GM10248 (cell line): ENCODE measurements at places on chromosomes 13 and 19.

- DNase-seq = no peak
These were observed 130.4 kb upstream of the MIR17HG start for GRCh38 chr13:91216928-91217700.

DNA sequence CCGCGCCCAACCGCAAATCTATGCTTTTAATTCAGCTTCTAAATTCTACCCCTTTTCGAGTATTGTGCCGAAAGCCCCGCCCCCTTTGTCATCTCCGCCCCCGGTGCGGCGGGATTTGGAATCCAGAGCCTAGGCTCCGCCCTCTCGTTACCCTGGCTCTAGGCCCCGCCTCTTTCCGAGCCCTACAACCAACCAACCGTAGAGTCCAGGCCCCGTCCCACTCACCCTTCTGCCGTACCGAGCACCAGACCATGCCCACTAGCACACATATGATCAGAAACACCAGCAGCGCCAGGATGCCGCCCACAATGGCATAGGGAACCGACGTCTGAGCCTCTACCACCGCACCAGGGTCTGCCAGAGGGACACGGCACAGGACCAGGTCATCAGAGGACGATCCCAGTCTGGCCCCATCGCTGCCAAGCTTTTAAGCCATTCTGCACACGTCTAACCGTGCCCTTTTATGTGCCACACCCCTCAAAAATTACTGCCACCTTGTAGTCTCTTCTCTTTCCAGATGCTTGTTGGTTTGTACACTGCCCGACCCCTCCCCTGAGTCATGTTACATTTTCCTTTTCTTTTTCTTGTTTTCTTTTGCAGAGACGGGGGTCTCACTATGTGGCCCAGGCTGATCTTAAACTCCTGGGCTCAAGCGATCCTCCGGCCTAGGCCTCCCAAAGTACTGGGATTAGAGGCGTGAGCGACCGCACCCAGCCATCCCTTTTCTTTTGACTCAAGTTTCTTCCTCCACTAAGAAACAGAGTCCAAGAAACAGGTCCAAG lies 4.7 kb upstream of the ZNF428 start:
- DNase-seq = no peak

GRCh38 chr13:48532256-48532505 lies 699 bp downstream of the RCBTB2 start:
- DNase-seq = no peak

DNA sequence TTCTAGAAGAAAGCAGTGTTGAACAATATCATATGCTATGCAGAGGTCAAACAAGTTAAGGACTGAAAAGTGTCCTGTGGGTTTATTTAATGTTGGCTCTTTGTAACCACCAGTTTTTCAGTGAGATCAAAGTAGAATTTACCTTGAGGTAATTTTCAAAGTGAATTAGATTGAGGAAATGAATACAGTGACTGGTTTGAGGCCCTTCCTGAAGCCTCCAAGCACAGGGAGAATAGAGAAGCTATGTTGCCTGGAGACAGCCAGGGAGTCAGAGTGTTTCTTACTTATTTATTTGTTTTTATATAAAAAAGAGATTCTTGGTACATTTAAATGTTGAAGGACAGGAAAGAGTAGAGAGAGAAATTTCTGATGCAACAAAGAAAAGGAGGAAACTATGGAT lies 954.3 kb upstream of the SPRY2 start:
- DNase-seq = no peak

DNA sequence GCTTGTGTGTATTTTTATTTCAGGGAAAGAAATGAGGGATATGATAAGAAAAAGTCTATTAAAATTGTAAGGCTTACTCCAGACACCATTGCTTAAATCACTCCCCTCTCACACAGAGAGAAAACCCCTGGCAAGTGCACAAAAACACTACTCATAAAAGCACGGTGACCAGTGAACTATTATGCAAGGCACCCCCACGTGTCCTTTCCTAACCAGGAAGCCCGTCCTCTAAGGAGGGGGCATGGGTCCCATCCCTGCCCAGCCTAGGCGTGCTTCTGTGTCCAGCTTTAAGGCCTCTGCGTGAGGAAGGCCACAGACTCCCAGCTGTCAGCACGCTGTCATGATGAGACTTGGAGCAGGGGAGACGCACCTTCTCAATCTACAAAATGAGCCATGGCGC lies 83.5 kb downstream of the SLC7A1 start:
- no peak for DNase-seq

- no peak for DNase-seq
These were observed 587.9 kb downstream of the LMO7 start for GRCh38 chr13:76223999-76224398.

- DNase-seq = no peak
These were observed 66.6 kb upstream of the SOX21 start for GRCh38 chr13:94778986-94779385.

DNA sequence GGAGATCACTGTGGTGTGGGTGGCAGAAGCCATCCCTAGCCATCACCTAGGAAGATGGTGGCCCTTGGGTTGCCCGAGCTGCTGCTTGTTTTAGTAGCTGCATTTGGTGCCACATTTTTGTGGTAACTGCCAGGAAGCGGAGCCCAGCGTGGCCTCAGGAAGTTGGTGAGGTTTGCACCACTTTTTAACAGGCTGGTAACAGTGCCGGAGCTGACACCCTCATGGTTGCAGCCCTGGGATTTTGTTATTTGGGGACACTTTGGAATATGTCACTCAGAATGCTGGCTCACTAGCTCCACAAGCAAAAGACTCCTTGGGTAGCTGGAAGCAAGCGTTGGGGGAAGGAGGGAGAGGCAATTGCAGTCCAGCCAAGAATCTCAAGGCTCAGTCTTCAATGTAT lies 22.1 kb downstream of the ACTN4 start:
- DNase-seq = no peak

DNA sequence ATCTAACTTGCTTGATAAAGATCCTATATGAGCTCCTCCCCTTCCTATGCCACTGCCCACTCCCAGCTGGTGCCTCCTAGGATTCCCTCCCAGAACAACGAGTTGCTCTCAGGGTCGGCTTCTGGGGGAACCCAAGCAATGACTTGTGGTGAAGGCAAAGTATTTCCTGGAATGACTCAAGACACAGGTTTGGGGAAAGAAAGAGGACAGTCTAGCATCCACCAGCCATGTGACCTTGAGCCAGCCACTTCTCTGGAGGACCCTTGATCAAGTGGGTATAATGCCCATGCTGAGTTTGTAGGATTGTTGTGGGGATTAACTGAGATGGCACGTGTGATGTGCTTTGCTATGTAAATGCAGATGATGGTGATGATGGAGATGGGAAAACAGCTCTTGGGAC lies 33.0 kb downstream of the MBD3L2B start:
- no peak for DNase-seq

DNA sequence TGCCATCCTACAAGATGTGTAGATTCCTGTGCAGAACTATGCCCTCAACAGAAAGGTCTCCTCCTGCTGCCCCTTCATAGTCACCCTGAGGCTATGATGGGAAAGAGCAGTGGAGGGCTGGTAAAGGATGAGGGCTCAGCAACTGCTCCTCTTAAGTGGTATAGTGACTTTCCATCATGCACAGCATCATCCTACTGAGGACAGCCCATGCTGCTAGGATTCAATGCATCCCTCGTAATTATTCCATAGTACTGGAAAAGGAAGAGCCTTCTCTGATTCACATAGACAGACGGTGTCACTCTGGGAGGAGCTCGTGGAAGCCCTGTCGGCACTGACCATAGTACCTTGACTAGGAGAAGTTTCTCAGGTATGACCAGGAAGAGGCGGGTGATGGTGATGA lies 47.6 kb upstream of the IRS2 start:
- no peak for DNase-seq

DNA sequence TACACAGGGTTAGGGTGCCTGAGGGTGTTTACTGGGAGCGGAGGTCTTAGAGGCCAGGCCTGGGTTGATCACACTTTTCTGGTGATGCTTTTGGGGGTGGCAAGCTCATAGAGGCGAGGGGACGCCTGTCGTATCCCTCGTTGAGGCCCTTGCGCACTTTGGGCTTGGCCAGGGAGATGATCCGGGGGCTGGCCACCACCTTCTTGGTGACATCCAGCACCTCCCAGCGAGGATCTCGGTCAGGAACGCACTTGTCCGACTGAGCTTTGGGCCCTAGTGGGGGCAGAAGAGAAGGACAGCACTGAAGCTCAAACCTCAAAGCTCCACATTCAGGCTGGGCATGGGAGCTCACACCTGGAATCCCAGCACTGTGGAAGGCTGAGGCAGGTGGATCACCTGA lies 17.6 kb upstream of the MIER2 start:
- DNase-seq = no peak

DNA sequence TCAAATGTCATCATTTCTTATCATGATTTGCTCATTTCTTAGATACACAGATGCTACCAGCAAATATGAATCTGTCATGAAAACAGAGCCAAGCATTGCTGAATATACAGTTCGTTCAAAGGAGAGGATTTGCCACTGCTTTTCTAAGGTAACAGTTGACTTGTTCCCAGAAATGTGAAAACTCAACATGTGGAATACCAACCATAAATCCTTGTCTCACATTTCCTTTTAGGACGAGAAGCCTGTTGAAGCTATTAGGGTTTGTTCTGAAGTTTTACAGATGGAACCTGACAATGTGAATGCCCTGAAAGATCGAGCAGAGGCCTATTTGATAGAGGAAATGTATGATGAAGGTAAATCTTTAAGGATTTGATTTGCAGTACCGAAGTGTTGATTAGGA lies 86.7 kb downstream of the DNAJC3 start:
- no peak for DNase-seq

DNA sequence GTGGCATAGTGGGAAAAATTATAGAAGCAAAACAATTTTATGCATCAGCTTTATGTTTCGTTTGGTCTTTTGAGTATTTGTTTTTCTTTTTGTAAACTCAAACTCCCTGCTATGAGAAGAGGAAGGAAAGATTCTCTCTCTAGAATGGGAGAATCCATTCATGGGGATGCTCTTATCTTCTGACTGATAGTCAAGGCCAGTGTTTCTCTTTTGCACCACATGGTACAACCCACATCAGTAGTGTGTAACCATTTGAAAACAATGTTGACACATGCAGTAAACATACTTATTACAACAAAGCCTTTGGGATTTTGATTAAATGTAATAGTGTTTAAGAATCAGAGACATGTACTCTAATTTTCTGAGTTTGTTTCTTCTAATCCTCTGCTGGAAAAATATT lies 490.5 kb downstream of the MYO16 start:
- no peak for DNase-seq
